ENCODE measurements at places on chromosomes 6 and 20.

- DNase-seq = no peak
These were observed 73.2 kb upstream of the CITED2 start for GRCh38 chr6:139447656-139447975.

DNA sequence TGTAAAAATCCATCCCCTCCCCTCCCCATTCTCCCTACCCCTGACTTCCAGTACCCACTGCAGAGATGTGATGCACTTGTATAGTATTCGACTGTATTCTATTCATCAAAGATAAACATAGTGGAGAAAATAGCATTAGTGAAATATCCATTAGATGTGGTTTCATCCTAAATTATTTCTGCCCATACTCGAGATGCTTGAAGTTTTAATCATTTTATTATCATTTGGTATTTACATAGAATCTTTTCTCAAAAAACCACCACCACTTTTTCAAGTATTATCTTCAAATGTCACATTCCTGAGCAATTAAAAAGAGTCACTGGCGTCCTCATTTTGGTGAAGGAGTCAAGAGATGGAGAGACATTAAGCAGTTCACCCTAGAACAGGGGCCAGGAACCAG lies 181.9 kb downstream of the HAO1 start:
- no peak for DNase-seq

GRCh38 chr6:156910938-156911337 lies 133.8 kb downstream of the ARID1B start:
- no peak for DNase-seq

DNA sequence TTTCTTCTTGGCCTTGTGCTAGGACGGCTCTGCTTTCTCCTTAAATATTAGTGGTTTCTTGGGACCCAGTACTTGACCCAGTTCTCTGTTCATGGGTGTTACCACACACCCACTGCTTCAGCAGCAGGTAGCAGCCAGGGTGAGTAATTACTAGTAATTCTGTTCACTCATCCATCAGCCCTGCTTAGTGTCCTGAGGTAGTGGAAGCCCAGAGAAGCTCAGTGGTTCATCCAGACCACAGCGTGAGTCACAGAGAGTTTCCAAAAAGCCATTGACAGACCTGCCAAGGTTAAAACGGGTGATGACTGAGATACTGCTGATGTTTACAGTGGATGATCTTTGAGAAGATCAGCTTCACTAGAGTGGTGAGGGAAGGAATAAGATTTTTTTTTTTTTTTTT lies 51.7 kb upstream of the HINT3 start:
- no peak for DNase-seq

DNA sequence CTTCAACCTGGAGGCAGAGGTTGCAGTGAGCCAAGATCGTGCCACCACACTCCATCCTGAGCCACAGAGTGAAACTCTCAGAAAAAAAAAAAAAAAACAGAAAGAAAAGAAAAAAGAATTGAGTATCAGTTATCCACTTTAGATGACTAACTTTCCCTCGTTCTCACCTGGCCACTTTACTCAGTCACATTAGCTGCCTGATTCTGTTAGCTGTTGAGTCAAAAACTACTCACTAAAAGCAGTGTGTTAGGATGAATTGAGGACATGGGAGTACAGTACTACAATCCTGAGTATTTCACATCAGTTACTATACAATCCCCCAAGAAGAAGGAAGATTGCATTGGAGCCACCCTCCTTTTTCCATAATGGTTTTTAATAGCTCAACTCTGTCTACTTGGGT lies 114.6 kb downstream of the ADAT2 start:
- DNase-seq = no peak

DNA sequence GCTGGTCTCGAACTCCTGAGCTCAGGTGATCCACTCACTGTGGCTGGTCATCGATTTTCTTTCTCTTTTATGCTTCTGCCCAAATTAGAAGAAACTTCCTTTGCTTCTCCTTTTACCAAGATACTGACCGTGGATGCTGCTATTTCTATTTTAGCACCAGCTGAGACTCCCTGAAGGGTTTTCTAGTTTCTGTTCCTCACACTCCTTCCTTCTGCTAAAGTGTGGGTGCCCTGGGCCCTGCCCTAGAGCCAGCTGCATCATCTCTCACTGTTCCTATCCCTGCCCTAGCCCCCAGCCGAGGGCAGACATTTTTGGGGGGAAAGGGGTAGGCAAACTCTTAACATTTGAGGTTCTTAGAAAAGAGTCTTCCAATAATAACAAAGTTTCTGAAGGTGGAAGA lies 6.3 kb downstream of the SMOC2 start:
- no peak for DNase-seq

DNA sequence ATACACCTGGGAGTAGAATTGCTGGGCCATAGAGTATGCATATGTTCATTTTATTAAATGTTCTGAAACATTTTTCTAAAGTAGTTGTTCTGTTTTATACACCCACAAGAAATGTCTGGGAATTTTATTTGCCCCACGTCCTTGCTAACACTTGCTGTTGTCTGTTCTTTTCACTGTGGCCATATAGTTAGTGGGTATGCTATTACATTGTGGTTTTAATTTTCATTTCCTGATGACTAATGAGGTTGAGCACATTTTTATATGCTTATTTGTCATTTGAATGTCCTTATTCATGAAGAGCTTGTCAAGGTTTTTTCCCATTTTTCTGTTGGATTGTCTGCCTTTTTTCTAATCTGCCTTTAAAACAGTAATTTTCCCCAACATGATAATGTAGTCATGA lies 41.5 kb upstream of the TGM3 start:
- no peak for DNase-seq

DNA sequence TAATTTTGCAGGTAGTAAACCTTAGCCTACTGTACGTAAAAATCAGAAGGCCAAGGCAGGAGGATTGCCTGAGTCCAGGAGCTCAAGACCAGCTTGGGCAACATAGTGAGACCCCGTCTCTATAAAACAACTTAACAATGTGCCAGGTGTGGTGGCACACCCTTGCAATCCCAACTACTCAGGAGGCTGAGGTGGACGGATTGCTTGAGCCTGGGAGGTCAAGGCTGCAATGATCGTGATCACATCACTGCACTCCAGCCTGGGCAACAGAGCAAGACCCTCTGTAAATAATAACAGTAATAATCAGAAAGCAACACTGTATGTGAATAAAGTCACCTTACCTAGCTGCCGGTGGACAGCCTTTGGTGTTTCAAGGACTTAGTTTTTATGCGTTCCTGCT lies 48.9 kb downstream of the MTHFD1L start:
- DNase-seq = no peak

DNA sequence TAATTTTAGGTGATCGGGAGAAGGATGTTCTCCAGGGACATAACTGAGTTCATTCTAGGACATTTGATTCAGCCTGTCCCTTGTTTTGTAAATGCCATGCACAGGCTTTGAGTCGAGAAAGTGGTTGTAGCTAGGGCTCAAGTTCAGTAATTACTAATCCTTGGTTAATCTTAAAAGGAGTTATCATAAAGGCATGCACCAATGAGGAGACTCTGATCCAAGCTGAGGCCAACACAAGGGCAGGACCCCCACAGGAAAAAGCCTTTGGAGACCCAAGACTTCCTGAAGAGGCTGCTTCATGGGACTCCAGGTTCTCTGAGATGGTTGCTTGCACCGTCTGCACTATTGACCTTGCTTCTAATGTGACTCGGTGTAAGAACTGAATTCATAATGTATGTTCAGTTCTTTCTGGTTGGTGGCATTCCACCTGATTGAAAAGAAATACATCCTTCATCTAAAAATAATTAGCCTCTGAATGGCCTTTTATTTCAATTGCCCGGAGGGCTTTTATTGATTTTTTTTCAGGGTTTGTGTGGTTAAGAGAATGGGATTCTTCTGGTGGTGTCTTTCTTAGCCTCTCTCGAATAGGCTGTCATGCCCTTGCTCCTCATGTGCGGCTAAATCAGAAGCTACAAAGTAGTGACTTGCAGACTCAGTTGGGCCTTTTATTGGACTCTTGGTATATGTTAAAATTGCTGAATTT lies 201.7 kb upstream of the PLCB4 start:
- no peak for DNase-seq

- DNase-seq = no peak
These were observed 494.2 kb upstream of the JARID2 start for GRCh38 chr6:14751645-14752175.

DNA sequence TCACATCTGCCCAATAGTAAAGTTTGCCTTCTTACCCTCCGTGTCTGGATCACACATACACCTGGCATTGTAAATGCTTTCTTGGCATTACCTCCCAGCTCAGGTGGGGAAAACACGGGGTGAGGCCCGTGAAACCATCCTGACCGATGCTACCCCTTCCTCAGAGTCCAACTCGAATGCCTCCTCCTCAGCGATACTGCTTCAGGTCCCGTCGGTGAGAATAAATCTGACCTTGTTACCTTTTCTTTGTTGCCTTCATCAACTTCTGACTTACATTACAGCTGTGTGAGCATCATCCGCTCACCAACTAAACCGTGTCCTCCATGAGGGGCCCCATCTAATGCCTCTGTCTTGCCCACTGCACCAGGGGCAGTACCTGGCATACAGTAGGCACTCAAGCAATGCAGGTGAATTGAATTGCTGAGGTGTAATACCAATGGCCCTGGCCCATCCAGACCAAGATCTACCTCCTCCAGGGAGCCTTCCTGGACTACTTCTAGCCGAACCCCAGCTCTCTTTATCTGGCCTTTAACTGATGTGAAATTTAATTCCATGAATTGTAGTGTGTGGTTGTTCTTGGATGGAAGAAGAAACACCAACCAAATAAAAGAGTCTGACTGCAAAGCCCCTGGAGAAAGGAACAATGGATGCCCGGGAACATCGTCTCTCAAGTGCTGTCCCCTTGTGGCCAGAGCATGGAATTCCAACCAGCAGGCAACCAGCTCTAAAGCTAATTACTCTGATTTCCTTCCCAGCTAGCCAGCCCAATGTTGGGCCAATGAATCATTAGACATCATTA lies 141.5 kb downstream of the ANKRD60 start:
- DNase-seq = no peak

GRCh38 chr6:33713786-33714185 lies 2.3 kb upstream of the UQCC2 start:
- DNase-seq = no peak

DNA sequence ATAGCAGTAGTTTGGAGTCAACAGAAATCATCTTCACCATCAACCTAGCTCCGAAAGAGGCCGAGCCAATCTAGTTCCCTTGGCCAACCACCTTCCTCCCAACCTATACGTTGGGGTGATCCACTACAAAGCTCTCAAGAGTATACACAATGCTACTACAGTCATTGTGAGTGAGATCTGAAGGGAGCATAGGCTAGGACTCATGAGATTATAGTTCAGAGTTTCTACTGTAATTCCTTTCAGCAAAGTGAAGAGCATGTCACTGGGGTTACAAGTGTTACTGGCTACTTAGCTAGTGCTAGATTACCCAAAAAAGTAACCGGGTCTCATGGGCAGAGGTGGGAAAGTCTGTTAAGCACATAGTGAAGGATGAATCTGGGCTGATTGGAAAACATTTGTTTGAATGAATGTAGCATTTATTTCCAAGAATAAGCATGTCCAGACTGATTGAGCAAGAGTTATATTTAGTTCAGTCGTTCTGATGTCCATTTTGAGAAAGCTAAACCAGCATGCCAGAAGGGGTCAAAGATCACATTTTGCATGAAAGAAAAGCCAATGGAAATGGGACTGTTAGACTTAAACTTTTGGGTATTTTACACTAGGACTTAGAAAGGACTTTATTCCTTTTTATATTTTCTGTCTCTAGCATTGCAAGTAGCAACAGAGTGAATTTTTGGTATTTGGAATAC lies 10.5 kb upstream of the ESR1 start:
- DNase-seq = no peak

DNA sequence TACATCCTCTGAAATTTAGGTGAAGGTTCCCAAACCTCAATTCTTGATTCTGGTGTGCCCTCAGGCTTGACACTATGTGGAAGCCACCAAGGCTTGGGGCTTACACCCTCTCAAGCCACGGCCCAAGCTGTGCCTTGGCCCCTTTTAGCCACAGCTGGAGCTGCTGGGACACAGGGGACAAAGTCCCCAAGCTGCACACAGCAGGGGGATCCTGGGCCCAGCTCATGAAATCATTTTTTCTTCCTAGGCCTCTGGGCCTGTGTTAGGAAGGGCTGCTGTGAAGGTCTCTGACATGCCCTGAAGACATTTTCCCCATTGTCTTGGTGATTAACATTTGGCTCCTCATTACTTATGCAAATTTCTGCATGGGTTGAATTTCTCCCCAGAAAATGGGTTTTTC lies 37.3 kb upstream of the BACH2 start:
- no peak for DNase-seq

GRCh38 chr6:150314230-150315188 lies 54.3 kb upstream of the IYD start:
- no peak for DNase-seq

DNA sequence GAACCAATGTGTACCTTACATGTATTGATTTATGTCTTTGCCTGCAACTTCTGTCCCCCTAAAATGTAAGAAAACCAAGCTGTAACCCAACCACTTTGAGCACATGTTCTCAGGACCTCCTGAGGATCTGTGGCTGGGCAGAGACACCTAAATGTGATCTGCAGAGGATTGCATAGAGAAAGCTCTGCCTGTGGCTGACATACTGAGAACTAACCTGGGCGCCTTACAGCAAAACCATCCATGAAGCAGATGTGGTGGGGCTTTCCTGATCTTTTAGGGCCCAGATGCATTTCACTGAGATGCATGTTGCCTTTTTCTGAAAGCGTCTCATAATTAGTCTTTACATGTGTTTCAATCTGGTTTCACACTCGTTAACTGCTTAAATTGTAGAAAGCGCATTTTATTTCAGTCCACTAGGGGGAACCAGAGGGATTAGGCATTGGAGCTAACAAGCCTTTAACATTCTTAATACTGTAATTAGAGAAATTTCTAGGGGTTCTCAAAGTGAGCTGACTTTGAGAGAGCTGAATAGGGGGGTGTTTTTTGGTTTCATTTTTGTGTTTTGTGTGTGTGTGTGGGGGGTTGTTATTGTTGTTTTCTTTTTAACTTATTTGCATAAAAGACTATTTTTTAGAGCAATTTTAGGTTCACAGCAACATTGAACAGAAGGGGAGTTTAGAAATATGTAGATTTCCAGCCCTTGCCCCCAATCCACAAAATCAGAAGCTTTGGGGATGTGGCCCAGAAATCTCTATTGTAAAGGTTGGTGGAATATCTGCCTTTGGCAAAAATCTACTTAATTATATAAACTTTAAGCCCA lies 50.9 kb upstream of the FAM184A start:
- DNase-seq = no peak

DNA sequence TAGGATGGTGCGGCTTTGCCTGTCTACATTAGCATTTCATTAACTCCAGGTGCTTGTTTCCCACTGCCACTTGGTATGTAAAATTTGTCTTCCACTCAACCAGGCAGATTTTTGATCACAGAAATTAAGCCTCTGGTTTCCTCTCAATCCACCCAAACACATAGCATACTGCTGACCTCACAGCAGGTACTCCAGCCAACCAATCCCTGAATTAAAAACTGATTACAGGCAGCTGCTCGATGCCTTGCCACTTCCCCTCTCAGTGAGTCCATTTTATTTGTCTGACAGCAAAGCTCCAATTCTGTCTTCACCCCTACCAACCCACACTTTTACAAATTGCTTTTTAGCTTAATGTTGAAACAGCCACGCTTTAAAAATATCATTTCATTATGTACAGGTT lies 95.2 kb downstream of the PLCB1 start:
- no peak for DNase-seq

GRCh38 chr6:20716865-20717264 lies 182.6 kb downstream of the CDKAL1 start:
- no peak for DNase-seq

GRCh38 chr6:157235600-157236039 lies 87.7 kb downstream of the TMEM242 start:
- peak; percentile 5 for DNase-seq

Data from stimulated activated CD8-positive, alpha-beta memory T cell treated with anti-CD3 and anti-CD28 coated beads, Interleukin-15, amount 100 ng/mL, for 4 hours (primary cell).